ENCODE measurements at places on chromosomes 6 and 20. TPM values are rescaled to one million over a fixed set of nuclear protein-coding genes. Genes with fewer than 3 reads are reported as not detected.

Gene AGPAT1
- total RNA-seq, result 29.5 TPM

Gene HLA-DQB1
- total RNA-seq, result not detected

Gene LPA
- total RNA-seq, result not detected

Gene ABCC10
- total RNA-seq, result 16.5 TPM

Gene SASH1
- 43.3 TPM for total RNA-seq

Gene MKKS
- 3.7 TPM for total RNA-seq

Gene ANGPT4
- not detected for total RNA-seq

Gene MAP1LC3A
- 21.1 TPM for total RNA-seq

Gene CLPSL1
- not detected for total RNA-seq

Gene TGM3
- total RNA-seq, result not detected

Gene TBXT
- not detected for total RNA-seq

Gene GTSF1L
- total RNA-seq, result not detected

Gene GPLD1
- total RNA-seq, result 0.14 TPM

Gene ZNF334
- total RNA-seq, result 2.0 TPM

Gene DOK5
- total RNA-seq, result 20.7 TPM

Gene PI16
- 0.43 TPM for total RNA-seq

Measured in smooth muscle cell of bladder (primary cell).